AG10803 (cell line): ENCODE measurements at places on chromosomes 16 and 17.

DNA sequence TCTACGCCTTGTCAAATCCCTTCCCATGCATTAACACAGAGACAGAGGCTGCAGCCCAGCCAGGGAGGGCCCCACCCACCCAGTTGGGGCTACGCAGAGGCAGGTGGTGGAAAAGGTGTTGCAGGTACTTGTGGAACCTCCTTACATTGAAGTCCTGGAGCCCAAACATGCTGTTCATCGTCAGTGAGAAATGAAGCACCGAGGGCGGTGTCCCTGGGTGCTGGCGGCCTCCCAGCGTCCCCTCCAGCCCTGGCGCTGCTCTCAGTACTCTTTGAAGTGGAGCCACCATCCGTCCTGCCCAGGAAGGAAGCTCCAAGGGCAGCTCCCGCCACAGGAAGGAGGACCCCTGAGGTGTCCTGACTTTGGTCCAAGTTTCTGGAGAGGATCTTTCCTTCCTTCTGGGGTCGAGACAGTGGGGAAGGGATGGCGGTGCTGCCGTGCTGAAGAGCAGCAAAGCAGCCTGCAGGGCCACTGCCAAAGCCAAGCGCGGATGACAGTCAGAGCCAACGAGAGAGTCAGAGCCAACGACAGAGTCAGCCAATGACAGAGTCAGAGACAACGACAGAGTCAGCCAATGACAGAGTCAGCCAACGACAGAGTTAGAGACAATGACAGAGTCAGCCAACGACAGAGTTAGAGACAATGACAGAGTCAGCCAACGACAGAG, 23.4 kb downstream of the LMF1 start:
- no peak for DNase-seq

DNA sequence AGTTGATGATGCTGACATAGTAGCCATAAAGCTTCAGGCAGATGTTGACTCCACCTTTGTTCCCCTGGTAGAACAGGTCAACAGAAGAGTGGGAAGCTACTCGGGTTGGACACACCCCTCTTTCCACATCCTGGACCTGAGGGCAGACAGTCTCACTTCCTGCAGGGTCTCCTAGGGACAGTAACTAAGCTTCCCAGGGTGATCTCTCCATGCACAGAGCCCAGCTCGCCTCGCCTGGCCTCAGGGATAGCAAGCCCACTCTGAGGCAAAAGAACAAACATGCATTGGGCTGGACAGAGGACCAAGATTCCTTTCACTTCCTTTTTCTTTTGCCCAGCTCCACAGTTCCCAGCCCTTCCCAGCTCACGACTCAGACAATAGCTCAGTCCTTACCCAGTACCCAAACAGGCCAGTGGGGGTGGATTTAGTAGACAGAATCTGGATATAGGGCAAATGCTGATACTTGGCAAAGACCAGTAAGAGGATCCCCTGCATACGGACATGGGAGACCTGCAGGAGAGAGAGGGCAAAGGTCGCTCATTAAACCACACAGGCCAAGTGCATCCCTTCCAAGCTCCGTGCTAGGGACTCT, 7.0 kb downstream of the INPP5K start:
- no peak for DNase-seq

DNA sequence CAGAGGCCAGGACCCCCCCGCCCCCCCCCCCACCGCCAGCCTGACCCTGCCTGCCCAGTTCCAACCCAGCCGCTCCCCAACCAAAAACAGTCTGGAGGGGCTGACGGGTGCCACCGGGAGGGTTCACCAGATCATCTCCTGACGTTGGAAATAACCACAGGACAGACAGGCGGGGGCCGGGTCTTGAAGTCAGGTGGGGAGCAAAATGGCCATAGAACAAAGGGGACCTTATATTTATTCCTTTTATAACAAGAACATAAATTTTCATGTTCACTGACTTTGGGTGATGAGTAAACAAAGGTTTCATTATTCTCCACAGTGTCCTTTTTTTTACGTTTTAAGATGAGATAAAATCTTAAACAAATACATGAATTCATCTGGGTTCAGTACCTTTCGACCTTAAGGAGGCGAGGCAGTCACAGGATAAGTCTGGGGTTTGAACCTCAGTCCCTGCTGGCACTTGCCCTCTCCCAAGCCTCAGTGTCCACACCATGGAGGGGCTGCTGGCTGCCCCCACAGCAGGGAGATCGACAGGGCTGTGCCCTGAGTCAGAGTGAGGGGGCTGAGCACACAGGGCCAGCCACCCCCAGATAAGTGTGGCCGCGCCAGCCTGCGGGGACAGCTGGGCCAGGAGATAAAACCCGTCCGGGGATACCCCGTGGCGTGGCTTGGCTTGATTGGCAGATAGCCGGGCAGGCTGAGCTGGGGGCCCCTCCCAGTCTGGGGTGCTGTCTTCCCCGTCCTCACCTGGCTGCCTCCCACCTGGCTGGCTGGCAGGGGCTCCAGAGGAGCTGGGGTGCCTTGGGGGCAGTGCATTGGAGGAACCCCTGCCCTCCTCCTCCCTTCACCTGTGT, 15.0 kb downstream of the SLC7A5 start:
- no peak for DNase-seq

DNA sequence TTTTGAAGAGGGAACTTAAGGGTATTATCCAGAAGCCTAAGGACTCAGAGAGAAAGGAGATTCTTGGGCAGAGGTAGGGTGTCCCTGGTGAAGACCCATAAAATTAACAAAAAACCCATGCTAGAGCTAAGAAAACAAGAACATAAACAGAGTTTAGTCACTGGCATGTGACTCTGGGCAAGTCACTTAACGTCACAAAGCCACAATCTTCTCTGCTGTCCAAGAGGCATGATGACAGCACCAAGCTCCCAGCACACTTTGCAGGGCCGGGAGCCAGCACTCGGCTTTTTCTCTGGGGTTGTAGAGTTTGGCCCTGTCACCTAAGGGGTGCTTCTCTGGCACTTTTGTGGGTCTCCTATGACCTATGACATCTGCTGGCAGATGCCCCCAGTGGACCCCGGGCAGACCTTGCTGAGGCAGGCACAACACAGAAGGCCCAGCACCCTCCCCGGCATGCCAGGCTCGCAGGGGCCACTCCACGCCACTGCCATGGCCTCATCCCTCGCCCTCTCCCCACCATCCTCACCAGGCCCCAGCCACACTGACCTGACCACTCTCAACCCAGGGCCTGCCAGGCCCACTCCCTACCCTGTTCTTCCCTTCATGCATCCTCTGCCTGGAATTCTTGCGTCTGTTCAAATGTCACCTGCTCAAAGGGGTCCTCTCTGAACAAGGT, 69.8 kb downstream of the DYNLRB2 start:
- peak; percentile 38 for DNase-seq

DNA sequence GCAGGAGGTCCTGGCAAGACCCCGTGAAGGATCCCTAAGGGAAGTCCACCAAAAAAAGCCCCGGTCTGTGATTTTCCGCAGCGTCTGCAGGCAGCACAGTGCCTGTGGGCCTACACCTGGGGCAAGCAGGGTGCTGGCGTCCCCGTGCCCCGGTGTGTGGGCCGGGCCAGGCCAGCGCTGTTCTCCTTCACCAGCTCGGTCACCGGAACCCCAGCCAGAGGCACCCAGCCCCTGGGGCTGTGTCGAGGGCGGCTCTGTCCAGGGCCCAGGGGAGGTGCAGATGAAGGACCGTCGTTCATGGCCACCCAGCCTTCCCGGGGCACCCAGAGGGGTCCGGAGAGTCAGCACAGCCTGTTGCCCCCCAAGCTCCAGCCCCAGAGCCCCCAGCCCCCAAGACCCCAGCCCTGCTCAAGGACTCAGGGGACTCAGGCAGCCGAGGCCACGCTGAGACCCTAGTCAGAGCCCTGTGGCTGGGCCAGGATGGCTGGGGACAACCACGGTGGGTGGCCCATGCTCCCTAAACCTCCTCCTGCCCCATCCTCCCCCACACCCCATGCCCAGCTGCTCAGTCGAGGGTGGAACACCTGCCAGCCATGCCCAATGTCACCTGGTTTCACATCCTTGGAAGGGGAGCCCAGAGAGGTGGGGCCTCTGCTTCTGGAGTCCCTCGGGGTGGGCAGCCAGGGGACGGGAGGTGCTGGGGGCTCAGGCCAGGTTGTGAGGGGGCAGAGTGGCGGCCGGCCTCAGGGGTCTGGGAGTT, 5.7 kb upstream of the C1QTNF8 start:
- no peak for DNase-seq

DNA sequence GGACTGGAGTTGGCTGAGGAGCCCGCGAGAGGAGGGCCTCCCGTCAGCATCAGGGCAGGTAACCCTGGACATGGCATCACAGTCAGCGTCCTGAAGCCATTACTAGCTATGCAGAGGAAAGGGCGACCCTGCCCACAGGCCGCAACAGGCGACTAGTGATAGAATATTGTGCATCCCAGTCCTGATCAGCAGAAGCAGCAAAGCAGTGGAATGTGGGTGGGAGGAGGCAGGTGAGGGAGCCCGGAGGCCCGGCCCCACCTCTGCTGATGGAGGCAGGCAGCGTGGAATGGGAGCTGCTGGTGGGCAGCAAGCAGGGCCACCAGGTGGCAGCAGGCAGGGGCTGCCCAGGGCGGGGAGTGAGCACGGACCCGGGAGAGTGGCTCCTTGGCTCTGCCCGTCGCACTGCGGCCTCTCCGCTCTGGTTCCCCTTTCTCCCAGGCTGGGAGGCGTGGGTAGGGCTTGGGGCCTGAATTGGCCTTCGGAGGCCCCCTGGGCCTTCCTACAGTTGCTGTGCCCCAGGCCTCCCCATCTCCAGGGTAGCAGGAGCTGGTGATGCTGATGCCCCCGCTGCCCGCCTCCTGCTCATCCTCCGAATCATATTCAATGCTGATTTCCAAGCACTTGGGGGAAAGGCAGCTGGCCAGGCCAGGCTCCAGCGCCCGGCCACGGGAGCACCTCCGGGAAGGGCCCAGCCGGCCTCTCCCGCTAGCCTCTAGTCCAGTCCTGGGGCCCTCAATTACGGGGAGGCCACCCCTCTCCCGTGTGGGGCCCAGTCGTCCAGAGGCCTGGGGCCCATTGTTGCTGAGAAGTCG, 20.2 kb downstream of the TSPOAP1 start:
- no peak for DNase-seq

DNA sequence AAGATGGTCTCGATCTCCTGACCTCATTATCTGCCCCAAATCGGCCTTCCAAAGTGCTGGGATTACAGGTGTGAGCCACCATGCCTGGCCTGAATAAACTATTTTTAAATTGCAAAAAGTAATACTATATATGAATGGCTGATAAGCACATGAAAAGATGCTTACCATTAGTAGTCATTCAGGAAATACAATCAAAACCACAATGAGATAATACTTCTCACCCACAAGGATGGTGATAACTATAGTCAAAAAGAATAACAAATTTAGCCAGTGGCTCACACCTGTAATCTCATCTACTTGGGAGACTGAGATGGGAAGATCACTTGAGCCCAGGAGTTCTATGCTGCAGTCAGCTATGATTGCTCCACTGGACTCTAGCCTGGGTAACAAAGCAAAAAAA, 2.4 kb upstream of the TACO1 start:
- DNase-seq, result no peak

DNA sequence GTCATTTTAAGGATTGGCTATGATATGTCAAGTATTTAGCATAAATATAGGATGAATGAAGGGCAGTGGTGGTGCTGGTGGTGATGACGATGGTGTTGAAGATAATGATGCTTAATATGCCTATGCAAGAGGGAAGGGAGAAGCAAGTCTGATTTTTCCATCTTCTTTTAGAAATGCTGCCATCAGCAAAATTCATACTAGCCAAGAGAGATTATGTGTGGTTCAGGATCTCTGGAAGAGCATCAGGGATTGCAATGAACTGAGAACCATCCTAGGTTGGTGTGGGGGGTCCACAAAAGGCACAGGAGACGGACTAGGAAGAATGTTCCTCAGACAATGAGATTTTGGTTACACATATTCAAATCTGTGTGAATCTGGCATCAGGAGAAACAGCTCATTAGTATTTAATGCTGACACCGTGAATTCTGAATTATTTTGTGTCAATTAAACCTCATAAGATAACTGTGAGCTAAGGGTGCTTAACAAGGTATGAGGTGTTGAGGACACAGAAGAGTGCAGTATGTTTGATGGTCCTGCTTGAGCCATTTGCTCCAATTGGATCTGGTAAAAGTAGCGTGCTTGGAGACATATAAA, 1120.8 kb upstream of the GOT2 start:
- DNase-seq, result no peak

DNA sequence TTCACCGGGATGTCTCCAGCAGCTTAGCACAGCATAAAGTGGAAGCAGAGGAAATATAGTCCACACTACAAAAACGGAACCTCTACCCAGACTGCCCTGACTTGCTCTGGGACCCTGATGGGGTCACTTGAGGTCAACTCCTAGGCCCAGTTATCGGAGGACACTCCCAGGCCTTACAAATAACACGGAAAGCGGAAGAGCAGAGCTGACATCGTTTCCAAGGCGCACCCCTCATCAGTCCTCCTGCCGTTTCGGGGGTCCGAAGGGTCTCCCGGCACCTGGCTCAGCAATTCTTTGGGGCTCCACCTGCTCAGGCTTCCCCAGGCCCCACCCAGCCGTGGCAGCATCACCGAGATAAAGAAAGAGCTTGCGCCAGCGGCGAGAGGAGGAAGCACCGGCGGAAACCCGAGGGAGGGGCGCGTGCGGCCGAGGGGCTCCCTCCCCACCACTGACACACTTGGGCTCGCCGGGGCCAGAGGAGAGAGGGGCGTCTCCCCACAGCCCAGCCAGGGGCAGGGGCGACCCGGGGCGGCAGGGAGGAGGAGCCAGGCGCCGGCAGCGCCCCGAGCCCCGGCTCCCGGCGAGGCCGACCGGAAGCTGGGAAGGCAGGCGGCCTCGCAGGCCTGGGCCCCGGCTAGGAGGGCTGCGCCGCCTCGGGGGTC, 727 bp downstream of the CORO7 start:
- DNase-seq, result no peak

- DNase-seq, result peak; percentile 29
These were observed 370.1 kb downstream of the ZFHX3 start for GRCh38 chr16:72677662-72678447.

GRCh38 chr16:11255737-11256660, at the start of gene SOCS1:
SOCS1 (minus strand) TSS chr16:11256204; CDS start chr16:11255478, 726 bp downstream.
- peak; percentile 80 for DNase-seq

DNA sequence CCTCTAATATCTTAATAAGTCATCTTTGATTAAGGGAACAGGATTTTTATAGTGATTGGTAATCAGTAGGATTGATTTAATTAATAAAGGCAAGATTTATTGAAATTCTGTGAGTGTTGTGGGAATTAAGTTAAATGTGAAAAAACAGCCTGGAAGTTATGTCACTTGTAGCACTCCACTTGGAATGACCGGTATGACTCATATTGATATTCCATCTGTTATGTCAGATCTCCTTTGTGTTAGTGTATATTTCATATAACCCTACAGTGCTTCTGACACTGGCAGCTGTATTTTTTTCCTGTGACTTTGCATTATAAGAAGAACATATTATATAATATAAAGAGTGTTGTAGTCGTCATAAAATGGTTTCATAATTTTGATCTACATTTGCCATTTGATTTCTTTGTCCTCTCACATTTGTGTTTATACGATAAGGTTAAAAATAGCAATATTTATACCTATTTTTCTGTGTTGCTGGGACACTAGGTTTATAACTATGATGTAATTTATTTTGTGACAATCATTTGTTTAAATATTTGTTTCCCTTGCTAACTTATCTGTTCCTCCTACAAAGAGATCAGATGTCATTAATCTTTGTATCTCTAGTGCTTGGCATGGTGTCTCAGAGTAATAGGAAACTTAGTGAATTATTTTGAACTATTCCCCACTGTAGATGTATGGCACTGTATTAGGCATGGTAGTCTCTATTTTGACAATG, 249.0 kb downstream of the BCAS3 start:
- DNase-seq, result no peak
